ENCODE measurements at places on chromosomes 11 and 22.

GRCh38 chr22:36405671-36406538, 18.1 kb upstream of the MYH9 start:
- DNase-seq = no peak

DNA sequence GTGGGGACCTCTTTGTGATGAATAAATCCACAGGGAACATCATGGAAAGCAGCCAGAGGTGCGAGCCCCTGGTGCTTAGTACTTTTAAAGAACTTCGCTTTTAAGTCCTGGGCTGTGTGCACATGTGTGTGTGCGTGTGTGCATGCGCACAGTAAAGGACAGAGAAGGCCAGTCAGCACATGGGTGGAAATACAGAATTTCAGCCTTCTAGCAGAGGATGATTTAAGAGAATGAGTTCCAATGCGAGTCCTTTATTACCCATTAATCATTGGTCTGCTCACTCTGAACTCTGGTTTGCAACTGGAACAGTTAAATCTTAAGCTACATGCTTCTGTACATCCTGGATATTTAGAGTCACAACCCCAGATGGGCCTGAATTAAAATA, 18.9 kb downstream of the TEAD1 start:
- DNase-seq = no peak

GRCh38 chr11:61340979-61341378, 8.0 kb downstream of the TKFC start:
- no peak for DNase-seq

- no peak for DNase-seq
Measured at GRCh38 chr11:60428517-60428916, 855 bp upstream of the MS4A5 start.

GRCh38 chr11:83157594-83158356, 844 bp downstream of the PCF11 start:
- DNase-seq = no peak
